ENCODE measurements at places on chromosomes 3 and 15.

DNA sequence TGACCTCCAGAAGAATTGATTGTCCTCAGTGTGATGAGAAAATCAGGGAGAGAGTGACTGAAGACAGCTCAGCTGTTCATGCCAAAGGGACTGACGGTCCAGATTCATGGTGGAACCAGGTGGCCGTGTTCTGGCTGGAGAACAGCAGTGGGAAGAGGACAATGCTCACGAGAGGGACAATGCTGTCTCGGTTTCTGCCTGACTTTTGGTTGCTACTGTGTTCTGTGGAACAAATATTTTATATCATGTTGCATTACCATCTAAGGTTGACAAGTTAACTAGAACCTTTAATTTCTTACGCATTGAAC, 58.0 kb upstream of the ULK4 start:
- DNase-seq, result no peak

DNA sequence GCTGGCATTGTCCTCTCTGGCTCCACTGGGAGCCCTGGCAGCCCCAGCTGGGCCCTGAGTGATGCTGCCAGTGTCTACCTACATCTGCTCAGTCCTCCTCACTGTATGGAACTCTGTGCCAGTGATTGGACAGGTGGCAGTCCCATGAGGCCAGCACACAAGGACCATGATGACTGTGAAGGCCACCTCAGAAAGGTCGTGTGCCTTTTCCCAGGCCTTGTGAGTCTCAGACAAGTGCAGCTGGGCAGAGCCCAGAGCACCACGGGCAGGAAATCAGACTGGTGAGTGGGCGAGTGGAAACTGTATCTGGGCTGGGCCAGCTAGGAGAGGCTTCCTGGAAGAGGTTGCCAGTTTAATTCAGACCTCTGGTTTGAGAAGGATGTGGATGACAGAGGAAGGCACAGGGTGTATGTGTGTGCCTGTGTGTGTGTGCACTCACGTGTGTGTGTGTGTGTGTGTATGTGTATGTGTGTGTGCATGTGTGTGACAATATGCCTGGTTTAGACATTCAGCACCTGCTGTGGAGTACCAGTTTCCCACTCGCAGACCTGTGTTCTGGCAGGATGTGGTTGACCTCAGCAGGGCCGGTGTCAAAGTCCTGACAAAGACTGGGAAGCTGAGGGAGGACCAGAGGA, 7.0 kb downstream of the MAPKAPK3 start:
- DNase-seq, result no peak

GRCh38 chr15:60568914-60569391, 90.0 kb upstream of the ICE2 start:
- no peak for DNase-seq

GRCh38 chr3:127091376-127091775, 101.6 kb upstream of the PRR23E start:
- no peak for DNase-seq

- no peak for DNase-seq
These were observed 142.7 kb upstream of the TMCO5A start for GRCh38 chr15:37791693-37792092.

DNA sequence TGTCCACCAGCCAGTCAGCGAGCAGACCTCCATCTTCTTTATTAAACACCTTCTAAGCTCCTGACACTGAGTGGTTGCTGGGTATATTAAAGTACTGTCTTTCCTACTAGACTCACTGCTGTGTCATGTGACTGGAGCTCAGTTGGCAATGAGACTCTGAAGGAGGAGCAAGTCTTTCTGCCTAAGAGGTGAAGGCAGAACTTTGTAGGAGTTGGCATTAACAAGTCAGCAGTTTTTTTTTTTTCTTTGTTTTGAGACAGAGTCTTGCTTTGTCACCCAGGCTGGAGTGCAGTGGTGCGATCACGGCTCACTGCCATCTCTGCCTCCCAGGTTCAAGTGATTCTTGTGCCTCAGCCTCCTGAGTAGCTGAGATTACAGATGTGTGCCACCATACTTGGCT, 62.2 kb downstream of the ABHD5 start:
- no peak for DNase-seq

DNA sequence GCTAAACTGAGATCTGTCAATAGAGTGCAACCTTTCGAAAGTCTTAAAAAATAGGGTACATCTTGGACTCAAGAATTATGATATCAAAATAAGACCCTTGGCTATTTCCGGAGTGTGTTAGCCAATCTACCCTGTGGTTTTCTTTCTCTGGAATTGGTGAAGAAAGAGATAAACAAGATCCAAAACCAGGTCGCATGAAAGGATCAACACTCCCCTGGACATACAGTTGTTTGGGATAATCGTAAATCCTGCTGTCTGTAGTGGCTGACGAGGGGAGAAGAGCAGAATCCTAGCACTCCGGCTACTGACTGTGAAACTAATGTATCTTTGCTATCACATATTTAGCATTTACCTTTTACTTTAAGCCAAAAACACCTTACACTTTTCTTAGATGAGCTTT, 30.9 kb downstream of the FNDC3B start:
- no peak for DNase-seq

DNA sequence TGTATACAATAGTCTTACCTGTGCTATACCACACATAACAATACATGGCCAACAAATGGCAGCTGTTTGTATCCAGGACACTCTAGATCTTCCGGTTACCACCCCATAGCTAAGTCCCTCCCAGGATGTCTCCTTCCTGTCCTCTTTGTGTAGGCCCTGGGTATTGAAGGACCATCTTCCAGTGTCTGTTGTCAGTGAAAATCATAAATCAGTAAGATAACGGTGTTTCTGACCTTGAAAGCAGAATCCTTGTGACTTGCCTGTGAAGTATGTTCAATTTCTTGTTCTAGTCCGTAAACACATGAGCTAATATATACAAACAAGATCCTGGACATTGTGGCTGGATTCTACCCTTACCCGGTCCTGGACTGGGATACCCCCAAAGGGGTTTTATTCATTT, 462.8 kb downstream of the NTRK3 start:
- no peak for DNase-seq

DNA sequence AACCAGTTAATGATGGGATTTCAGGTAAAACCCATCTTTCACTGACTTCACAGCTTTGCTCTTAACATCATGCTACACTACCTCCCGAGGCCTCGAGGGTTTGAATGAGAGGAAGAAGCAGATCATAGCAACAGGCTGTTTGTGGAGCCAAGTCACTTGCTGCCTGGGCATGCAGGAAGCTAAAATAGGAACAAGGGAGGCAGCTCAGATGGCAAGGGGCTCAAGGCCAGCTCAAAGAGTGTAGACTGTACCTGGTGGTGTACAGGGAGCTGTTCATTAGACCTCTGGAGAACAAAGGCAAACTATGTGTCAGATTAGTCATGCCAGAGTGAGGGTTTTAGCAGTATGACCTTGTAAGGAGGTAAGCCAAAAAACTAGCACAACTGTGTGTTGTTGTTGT, 28.8 kb downstream of the ARRDC4 start:
- DNase-seq, result no peak

DNA sequence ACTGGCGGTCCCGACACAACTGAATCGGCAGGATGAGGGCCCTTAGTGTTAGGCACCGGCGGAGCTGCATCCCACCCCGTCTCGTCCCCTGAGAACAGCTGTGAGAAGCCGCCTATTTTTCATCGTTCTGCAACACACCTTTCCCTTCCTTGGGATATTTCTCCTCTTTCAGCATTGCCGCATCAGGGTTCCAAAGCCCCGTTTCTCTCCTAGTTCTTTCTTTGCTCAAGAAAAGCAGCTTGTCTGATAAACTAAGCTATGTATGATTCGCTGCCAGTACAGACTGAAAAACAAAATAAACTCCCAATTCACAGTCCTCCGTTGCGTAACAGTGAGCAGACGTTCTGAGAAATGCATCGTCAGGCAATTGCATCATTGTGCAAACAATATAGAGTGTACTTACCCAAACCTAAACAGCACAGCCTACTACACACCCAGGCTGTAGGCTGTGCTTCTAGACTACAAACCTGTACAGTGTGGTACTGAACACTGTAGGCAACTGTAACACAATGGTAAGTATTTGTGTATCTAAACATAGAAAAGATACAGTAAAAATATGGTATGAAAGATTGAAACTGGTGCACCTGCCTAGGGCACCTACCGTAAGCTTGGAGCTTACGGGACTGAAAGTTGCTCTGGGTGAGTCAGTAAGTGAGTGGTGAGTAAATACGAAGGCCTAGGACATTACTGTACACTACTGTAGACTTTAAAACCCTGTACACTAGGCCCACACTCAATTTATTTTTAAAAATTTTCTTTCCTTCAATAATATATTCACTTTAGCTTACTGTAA, 8.9 kb upstream of the ADAMTS17 start:
- DNase-seq, result no peak

DNA sequence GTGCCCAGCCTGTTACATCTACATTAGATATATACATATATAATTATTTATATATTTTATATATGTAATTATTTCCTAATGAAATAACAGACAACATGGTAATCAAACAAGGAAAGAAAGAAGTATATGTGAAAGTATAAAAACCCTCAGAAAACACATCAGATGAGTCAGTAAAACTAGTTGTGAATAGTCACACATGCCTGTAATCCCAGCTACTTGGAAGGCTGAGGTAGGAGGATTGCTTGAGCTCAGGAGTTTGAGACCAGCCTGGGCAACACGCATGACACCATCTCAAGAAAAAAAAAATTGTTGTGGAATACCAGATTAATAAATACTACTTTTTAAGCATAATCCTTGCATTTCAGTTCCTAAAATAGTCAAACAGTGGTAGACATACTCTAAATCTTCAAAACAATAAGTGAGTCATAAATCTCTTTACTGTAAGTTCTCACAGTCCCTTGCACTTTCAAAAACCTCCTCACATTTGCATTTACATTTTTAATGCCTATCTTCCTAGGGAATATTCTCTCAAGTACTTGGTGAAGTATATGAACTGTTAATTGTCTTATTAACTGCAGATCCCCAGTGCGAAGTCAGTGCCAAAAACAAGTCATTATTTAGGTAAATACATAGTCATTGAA, 106.5 kb downstream of the MYO9A start:
- DNase-seq, result no peak

GRCh38 chr3:136075218-136075808, 109.8 kb downstream of the PPP2R3A start:
- no peak for DNase-seq

- DNase-seq, result no peak
These were observed 117.1 kb downstream of the CHDH start for GRCh38 chr3:53729159-53729558.

GRCh38 chr3:106514431-106514830, 645.6 kb upstream of the CBLB start:
- no peak for DNase-seq

GRCh38 chr15:93278783-93279182, 189.8 kb upstream of the RGMA start:
- no peak for DNase-seq

DNA sequence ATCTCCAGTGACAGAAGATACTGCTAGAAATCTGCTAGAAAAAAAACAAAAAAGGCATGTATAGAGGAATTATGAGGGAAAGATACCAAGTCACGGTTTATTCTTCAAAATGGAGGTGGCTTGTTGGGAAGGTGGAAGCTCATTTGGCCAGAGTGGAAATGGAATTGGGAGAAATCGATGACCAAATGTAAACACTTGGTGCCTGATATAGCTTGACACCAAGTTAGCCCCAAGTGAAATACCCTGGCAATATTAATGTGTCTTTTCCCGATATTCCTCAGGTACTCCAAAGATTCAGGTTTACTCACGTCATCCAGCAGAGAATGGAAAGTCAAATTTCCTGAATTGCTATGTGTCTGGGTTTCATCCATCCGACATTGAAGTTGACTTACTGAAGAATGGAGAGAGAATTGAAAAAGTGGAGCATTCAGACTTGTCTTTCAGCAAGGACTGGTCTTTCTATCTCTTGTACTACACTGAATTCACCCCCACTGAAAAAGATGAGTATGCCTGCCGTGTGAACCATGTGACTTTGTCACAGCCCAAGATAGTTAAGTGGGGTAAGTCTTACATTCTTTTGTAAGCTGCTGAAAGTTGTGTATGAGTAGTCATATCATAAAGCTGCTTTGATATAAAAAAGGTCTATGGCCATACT, 4.0 kb downstream of the B2M start:
- DNase-seq, result no peak

Measured in pancreas (tissue), 10 donors.